ENCODE measurements at places on chromosomes 1 and 21.

DNA sequence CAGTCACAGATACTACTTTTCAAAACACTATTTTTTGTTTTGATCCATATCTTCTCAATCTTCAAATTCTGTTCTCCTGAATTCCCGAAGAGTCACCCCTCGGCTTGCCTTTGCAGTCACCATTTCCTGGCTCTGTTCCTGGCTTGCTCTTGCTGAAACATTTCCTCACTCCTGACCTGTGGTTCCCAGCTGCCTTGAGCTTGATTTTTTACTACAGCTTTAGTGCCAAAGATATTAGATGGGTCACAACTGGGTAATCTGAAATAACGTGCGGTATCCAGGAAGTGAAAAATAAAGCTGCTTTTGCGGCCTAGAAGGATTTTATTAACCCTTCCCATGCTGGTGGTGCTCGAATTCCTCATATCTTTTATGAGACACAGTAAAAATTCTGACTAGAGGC, 318.8 kb downstream of the PCP4 start:
- DNase-seq = no peak

DNA sequence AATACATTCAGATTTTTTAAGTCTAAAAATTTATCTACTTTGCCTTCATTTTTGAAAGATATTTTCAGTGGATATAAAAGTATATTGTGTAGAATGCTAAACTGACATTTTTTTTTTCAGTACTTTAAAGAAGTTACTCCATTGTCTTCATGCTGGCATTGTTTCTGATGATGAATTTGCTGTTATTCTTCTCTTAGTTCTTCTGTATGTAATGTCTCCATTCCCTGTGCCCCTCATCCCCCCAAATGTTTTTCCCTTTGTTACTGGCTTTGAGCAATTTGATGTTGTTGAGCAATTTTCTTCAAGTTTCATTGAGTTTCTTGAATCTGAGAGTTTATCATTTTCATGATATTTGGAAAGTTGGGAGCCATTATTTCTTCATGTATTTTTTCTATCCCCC, 20.8 kb upstream of the VANGL1 start:
- DNase-seq = no peak

DNA sequence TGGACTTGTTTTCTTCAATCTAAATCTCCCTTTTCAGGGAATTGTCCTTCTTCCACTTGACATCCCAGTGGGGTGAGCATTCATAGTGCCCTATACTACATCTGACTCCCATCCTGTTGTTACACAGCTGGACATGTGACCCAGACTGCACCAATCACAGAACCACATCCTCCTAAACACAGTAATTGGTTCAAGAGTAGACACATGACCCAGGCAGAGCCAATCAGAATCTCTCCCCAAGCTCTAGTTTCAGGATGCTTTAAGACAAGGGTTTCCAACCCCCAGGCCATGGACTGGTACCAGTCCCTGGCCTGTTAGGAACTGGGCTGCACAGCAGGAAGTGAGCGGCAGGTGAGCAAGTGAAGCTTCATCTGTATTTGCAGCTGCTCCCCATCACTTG, 5.6 kb upstream of the DDOST start:
- DNase-seq = no peak

DNA sequence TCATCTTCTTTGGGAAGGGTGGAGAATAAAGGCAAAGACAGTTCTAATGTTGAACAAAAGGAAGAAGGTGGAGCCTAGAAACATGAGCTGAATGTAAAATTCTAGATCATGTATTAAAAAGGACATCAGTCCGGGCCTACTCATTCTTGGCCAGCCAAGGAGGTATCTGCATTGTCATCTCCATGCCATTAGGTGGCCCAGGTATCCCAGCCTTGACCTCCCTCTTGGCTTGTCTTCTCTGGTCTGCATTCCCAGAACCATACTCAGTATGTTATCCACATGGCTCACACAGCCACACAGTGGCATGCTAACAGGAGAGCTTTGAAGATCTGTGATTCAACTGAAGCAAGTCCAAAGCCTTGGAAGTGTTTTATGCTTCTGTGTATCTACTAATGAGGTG, 369.8 kb upstream of the KAZN start:
- no peak for DNase-seq

DNA sequence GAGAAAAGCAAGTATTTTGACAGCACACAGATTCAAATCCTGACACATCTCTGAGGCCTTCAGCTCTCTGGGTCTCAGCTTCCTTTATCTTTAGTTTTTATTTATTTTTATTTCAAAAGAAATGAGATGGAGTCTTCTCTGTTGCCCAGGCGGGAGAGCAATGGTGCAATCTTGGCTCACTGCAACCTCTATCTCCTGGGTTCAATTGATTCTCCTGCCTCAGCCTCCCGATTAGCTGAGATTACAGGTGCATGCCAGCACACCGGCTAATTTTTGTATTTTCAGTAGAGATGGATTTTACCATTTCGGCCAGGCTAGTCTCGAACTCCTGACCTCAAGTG, 19.1 kb upstream of the ATP2B4 start:
- no peak for DNase-seq

GRCh38 chr1:110341146-110341871, 2.1 kb downstream of the RBM15 start:
- DNase-seq = no peak

GRCh38 chr1:2079396-2080085, 29.3 kb downstream of the PRKCZ start:
- DNase-seq = no peak

GRCh38 chr21:25925064-25925800, 190.5 kb downstream of the GABPA start:
- DNase-seq = no peak

GRCh38 chr1:177798614-177799013, 171.2 kb downstream of the SEC16B start:
- DNase-seq = no peak

DNA sequence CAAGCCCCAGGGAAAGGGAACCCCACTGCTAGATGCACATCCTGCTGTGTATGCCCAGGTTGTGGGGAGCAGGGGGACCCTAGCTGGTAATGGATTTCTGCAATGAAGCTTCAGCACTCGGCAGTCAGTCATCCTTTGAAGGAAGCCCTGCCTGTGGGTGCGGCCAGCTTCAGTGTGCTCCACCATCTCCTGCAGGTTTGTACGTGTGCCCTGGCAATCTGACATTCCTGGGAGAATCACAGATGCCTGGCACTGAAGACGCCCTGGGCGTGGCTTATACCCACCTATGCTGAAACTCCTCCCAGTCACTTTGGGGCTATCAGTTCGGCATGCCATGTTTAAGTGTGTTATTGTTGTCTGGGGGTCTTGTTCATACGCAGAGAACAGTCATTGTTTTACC, 6.8 kb downstream of the SPRR5 start:
- DNase-seq = no peak

DNA sequence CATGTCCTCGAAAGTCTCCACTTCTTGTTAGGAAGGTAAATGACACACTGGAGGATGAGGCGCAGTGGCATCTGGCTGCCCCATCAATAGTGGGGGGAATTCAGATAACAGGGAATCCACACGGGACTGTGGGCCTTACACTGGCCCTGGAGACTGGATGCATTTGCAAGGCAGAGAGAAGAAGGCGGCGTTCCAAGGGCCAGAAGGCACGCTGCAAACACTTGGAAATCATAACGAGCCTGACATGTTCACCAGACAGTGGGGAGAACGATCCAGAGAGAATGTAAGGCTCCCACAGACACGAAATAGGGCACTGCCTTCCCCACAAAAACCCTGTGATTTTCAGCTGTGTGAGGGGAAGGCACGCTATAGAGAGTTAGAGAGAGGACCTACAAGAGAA, 70.5 kb downstream of the PGBD5 start:
- DNase-seq = no peak

DNA sequence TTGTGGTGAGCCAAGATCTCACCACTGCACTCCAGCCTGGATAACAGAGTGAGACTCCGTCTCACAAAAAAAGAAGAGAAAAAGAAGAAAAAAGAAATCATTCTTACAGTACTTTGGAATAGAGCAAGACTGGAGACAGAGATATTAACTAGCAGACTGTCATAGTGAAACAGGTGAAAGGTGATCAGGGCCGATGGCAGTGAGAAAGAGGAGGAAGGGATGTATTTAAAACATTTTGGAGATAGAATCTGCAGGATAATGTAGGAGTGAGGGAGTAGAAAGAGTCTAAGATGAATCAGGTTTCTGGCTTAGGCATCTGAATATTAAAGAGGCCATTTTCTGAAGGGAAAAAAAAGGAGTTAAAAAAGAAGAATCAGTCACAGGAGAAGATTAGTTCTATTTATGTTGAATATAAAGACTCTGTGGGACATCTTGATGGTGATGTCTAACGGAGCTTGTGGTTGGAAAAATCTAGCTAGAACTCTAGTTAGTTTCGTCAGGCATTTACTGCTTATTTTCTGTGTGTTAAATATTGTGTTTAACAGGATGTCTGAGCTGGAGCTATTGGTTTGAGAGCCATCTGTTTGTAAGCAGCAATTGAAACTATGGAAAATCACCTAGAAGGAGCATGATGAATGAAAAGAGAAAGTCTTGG, 28.4 kb downstream of the BCL9 start:
- no peak for DNase-seq

GRCh38 chr1:221794079-221794670, 52.3 kb upstream of the DUSP10 start:
- DNase-seq = no peak

- no peak for DNase-seq
These were observed 212.4 kb downstream of the GPATCH2 start for GRCh38 chr1:217418269-217419193.

DNA sequence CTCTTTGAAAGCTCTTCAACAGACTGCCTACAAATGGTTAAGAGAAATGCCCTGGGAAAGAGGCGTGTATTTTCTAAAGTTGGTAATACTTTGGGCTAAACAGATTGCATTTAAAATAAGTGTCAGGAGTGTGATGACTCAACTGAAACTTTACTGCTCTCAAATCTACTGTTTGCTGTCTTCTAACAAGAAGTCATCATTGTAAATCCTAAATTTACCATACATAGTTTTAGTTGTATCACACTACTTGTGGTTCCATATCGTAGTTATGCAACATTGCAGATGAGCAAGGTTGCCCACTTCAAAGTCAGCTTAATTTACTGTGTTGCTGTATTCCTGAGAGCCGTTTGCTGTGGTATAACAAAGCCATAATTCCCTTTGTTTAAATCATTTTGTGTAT, 59.6 kb downstream of the RGS21 start:
- no peak for DNase-seq

DNA sequence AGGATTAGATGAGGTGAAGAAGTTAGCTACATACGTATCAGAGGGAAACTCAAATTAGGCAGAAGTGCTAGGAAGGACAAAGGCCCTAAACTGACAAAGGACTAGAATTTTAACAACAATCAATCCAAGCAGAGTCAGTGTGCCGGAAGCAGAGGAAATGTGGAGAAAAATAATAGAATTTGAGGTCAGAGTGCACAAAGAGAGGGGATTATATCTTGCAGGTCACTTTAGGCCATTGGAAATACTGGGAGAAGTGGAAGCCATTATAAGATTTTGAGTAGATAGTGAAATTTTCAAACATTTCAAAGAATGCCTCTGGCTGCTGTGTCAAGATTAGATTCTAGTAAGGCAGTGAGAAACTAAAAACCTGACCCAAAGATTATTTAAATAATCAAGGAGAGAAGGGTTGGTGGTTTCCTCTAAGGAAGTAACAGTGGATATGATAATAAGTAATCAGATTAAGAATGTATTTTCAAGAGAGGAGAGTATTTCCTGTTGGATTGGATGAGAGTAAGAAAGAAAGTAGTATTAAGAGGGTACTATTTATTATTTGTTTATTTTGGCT, 889.2 kb upstream of the NCAM2 start:
- no peak for DNase-seq

DNA sequence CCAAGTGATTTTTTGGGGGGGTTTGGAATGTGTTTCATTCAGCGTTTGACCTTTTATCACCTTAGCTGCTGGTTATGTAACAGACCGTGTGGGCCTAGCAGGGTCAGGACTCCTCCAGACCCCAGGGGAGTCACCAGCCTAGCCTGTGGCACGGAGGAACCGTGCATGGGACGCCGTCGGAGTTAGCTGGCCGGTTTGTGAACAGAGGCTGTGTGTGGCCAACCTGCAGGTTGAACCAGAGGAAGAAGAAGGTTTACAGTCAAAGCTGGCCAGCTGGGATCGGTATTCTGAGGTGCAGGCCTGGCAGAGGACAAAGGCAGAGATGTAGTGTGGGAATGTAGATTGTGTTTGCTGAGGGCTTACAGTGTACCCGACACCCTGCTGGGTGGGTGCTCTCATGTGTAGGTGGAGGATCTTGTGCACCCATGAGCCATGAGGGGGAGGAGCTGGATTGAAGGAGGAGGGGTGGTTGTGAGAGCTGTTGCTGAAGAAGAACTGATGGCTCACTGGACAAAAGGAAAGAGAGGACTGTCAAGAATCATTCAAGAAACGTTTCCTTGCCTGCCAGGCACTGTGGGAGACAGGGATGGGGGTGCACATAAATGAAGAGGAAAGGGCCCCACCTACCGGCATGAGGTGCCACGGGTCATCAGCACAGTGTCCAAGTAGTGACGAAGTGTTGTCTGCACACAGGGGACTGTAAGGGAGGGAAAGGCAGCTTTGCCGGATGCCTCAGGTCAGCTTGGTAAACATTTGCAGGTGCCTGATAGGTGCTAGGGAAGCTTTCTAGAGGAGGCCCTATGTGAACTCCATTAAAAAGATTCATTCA, 40.0 kb upstream of the PWP2 start:
- DNase-seq = no peak

- no peak for DNase-seq
These were observed 68.5 kb upstream of the ADAM30 start for GRCh38 chr1:119964673-119965363.

- no peak for DNase-seq
These were observed 101.9 kb downstream of the PLPP3 start for GRCh38 chr1:56477164-56478111.

- no peak for DNase-seq
These were observed 292.0 kb upstream of the PLXNA2 start for GRCh38 chr1:208536212-208536611.

DNA sequence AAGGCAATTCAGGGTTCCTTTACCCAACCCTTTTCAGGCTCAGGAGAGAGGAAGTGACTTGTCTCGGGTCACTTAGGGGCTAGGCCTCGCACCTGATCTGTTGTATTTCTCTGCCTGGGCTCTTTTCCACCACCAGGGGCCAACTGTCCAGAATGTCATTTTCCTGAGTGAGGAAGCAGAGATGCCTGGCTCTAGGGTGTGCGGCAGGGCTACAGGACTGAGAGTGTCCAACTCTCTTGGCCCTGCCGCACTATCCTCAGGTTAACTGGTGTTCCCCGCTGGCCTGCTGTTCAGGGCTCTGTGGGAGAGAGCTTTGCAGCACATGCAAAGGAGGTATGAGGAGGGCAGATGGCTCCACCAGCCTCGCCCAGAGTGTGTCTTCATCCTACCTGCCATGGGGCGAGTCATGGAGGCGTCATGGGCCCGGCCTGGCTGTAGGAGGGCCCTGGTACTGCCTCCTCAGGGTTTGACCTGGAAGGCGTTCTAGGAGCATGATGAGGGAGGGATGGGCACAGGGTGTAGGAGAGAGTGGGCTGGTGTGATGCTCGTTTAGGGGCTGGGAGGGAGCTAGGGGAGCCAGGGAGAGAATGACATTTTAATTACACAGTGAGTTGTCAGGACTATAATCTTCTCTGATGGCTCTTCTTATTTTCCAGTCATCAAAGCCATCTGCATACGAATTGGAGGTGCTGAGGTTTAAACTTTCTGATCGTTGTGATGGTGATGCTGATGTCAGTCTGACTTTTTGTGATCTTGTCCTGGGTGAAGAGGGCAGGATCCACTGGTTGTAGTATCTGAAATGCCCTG, 128.3 kb downstream of the NOS1AP start:
- DNase-seq = no peak

GRCh38 chr21:45027241-45028196, 46.9 kb upstream of the ADARB1 start:
- no peak for DNase-seq

- DNase-seq = no peak
These were observed 76.7 kb upstream of the ZNF326 start for GRCh38 chr1:89918127-89918793.

Data from activated CD4-positive, CD25-positive, alpha-beta regulatory T cell (primary cell).